Effector CD8-positive, alpha-beta T cell (primary cell): ENCODE measurements at places on chromosomes 2 and 18.

DNA sequence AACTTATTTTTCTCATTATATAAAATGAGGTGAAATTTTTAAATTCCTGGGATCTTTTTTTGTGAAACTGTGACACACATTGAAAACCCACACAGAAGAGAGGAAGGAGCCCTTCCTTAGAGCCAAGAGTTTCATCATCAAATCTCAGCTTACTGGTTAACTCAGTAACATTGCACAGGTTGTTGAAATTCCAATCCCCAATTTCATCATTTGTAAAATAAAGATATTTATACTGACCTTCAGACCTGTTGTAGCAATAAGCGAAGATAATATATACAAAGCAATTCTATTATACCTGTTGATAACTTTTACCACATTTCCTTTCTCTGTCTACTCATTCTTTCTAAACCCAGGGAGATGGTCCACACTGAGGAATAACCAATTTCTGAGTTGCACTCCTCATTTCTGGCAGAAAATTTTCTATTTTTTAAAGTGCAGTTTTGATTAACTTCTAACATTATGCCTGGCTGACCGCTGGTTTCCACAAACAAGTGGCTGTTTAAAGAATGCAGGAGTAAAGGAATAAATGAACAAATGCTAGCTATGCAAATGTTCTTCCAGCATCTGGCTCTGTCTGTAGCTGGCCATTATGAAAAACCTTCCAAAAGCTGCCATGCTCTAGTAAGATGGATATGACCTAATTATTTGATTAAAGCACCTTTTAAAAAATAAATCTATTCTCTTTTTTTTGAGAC is 105.7 kb upstream of the LINC00305 start:
- DNase-seq = no peak

- no peak for DNase-seq
Observed at GRCh38 chr2:161118722-161119121, 41.5 kb upstream of the TANK start.

GRCh38 chr2:202848813-202849212 is 22.8 kb downstream of the ICA1L start:
- DNase-seq = no peak

DNA sequence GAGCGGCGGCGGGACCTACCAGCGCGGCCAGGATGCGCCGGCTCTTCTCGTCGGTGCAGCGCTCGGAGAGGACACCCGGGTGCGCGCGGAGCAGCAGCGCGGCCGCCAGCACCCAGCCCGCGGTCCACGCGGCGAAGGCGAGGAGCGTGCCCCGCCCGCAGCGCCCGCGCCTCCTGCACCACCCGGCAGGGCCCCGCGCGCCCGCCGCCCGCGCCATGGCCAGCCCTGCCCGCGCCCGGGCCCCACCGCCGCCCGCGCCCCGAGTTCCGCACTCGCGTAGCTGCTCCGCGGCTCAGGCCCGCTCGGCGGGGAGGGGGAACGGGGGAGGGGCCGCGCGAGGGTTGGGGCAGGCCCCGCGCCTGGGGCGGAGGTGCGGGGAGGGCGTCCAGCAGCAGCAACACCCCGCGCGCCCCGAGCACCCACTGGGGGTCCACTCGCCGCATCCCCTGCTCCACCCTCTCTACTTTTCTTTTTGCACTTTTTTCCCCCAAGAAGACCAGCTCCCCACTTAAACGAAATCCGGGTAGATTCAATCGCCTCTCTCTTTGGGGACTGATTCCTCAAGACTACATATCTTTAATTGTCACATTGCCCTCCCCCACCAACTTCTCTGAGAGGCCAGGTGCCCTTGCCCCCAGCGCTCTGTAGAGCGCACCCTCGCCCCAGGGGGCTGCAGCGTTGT is at the start of gene DIPK1C:
Gene DIPK1C, minus strand, starts transcription at position 266 of the 682 bp plus-strand sequence. Its CDS starts 49 bp downstream, at position 217.
- DNase-seq = no peak

DNA sequence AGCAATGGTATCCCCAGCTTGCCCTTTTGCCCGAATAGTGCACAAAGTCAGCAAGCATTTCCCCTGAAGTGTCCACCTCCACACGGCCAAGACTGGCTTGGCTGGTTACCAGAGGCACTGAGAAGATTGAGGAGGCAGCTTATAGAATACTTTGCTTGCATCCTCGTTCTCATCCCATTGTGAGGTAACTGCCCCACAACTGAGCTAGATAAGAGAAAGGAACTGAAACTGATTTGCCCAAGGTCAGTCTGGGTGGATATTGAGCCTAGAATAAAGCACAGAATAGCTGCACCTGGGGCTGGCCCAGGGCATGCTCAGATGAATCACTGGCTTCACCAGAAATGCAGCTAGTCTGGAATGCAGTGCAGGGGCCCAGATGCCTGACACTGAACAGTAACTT is 32.7 kb upstream of the MAP4K3 start:
- DNase-seq = no peak

GRCh38 chr2:226300196-226300886 is 499.3 kb downstream of the IRS1 start:
- DNase-seq = no peak

- no peak for DNase-seq
Observed at GRCh38 chr2:232955856-232956255, 57.2 kb downstream of the NGEF start.

GRCh38 chr2:83900862-83901261 is 558.2 kb downstream of the SUCLG1 start:
- DNase-seq = no peak

GRCh38 chr2:171289991-171290390 is 129.3 kb upstream of the TLK1 start:
- DNase-seq = no peak

GRCh38 chr2:177799531-177799930 is 273.0 kb downstream of the PDE11A start:
- no peak for DNase-seq

DNA sequence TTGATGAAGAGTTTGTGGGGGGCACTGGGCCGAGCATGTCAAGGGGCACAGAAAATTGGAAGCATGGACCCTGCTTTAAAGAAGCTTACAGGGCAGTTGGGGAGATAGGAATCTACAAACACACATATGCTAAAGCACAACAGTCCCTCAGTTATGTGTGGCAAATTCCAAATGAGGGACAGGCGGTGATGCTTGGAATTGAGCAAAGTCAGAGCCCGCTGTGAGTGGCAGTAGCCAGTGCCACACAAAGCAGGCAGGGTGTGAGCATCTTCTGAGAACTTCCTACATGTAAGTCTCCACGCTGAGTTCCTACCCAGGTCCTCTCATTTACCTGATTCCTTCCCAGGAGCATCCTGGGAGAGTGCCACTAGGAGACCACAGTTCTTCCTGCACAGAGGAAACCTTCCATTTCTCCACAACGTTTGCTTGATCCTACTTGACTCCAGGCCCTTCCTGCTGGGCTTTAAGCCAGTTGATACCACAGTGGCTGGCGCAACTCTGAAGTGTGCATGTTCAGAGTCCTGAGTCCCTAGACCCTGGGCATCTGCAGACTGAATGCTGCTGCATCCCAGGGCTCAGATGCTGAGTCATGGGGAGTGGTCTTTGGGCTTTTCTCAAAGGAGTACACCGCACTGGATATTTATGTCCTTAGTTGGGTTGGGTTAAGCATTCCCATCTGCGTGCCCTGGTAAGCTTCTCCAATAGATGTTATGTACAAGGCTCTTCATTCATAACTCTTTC is 287.3 kb upstream of the REV1 start:
- DNase-seq = no peak

- no peak for DNase-seq
Observed at GRCh38 chr2:120347396-120348060, 1.6 kb downstream of the INHBB start.

DNA sequence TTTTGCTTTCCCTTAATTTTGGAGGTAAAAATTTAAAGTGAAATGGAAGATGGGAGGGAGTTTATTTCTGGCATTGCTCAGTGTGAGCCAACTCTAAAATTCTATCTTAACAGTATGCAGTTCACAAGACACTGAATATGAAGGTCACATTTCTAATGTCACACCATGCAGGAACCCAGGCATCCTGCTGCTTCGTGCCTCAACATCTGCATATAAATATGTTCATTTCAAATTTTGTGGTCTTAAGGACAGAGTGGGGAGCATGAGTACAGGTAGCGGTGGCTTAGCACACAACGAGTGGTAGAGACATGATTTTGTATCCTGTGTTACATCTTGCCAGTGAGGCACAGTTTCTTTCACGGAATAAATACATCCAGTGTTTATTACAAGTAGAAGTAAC is 102.4 kb downstream of the ARL4C start:
- no peak for DNase-seq

GRCh38 chr18:23331091-23331920 is 121.8 kb upstream of the RIOK3 start:
- DNase-seq = no peak

DNA sequence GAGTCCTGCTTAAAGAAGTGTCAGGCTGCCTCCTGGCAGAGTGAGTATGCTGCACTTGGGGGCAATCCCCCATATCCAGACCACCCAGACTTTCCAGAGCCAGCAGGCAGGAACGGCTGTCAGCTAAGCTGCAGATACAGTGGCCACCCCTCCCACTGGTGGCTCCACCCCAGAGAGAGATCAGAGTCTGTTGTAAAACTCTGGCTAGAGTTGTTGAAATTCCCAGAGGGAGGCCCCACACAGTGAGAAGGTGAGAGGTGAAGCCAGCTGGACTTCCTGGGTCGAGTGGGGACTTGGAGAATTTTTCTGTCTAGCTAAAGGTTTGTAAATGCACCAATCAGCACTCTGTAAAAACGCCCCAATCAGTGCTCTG is 533.8 kb upstream of the ACVR2A start:
- no peak for DNase-seq

GRCh38 chr2:158130832-158131473 is 29.3 kb downstream of the UPP2 start:
- no peak for DNase-seq

DNA sequence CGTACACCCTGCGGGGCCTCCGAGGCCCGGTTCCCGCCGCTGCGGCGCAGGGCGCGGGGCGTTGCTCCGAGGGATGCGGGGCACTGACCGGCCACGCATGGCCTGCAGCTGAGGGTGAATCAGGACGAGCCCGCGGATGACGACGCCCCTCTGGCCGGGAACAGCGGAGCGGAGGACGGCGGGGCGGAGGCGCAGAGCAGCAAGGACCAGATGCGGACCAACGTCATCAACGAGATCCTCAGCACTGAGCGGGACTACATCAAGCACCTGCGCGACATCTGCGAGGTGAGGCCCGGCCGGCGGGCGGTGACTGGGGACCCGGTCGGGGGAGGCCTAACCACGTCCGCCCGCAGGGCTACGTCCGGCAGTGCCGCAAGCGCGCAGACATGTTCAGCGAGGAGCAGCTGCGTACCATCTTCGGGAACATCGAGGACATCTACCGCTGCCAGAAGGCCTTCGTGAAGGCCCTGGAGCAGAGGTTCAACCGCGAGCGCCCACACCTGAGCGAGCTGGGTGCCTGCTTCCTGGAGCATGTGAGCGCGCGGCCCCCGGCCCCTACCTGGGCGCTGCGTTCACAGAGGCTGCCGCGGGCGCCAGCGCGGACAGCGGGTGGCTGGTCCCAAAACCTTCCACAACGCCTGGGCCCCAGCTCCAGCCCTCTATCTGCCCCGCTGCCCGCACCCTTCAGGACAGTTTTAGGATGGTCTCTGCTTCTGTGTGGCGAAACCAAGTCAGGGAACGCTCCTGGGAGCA is 53.2 kb downstream of the FAM168B start:
- no peak for DNase-seq

- no peak for DNase-seq
Observed at GRCh38 chr18:63514888-63515678, 27.1 kb upstream of the SERPINB12 start.

DNA sequence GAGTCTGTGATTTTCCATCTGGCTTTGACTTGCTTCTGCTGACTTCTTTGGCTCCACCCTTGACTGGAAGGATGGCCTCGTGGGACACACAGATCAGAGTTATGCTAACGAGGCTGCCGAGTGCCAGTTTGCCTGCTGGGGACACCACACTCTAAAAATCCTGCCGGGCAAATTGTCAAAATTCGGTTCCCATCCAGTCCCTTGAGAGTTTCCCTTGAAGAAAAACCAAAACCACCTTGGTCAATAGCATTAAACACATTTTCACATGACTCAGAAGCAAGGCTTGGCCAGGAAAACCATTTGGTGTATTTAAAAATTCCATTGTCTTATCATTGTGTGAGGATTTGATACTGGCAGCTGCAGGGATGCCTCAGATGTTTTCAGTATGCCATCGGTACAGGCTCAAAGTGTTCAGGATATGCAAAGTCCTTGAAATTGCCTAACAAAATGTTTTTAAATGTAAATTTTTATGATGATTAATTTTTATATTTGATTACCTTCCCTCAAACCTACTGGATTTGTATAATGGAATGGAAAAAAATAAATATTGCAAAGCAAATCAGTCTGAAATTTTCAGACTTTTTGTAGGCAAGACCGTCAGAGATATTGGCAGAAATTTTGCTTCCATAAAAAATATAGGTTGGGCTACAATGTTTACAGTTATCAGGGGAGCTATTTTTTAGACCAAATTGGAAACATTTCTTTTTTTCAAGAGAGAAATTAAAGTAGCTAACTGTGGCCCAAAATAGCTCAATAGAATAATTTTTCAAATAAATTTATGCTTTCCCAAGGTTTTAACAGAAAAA is 41.6 kb downstream of the KCNE4 start:
- no peak for DNase-seq

- no peak for DNase-seq
Observed at GRCh38 chr18:35106845-35107148, 65.6 kb downstream of the MAPRE2 start.

GRCh38 chr18:74242438-74243096 is 49.2 kb downstream of the CYB5A start:
- DNase-seq = no peak

DNA sequence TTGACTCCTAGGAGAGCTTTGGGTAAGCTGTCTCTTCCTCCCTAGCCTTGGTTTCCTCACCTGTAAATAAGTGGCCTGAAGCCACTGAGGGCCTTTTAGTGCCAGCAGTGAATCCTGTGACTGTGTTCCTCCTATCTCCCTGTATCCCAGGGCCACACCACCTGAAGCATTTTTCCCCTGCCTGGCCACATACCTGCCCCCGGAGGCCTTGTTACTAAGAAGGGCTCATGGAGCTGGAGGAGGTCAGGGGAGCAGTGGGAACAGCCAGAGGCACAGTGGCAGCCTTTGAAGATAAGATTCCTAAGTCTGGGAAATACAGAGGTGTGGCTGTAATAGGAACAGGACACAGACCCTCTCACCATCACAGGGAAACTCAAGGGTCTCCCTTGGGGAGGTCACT is 162.4 kb downstream of the SMAD7 start:
- DNase-seq = no peak

DNA sequence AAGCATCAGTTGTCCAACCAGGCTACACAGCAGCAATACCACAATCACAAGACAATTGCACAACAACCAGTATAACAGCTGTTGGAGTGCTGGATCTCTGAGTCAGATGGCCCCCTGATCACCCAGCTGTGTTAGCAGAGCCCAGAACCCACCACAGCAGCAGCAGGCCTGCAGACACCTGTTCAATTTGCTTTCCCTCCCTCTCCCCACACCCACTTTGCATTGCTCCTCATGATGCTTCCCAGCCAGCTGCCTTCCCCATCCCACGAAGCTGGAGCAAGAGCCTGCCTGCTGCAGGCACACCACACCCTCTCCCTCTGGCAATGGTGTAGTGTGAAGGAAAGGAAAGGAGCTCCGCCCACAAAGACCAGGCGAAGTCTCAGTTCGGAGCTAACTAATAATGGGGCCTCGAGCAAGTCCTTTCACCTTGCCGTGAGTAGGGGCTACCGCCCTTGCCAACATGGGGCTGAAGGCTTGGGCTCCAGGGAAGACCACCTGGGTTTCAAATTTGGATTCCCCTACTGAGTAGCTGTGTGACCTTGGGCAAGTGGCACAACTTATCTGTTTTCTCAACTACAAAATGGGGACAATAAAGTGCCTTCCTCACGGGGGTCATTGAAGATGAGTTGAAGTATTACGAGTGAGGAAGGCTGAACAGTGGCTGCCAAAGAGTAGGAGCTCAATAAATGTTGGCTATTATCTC is 19.4 kb upstream of the ZBTB7C start:
- DNase-seq = no peak

- no peak for DNase-seq
Observed at GRCh38 chr2:241914542-241914941, 45.0 kb downstream of the RTP5 start.
